ENCODE measurements at places on chromosomes 2 and 18.

DNA sequence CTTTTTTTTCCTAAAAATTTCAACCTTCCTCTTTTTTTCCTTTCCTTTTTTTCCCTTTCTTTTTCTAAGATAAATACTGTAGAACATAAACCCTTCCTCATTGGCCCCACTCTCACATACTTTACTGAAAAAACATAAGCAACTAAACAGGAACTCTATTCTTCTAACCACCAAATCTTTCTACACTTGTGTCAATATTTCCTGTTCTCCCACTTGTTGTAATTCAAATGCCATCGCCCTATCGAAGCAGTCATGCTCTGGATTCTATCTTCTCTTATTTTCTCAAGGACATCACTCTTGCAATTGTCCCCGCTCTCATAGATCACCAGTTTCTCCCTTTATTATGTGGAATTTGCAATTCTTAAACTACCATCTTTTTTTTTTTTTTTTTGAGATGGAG, 20.2 kb upstream of the SSB start:
- no peak for DNase-seq

DNA sequence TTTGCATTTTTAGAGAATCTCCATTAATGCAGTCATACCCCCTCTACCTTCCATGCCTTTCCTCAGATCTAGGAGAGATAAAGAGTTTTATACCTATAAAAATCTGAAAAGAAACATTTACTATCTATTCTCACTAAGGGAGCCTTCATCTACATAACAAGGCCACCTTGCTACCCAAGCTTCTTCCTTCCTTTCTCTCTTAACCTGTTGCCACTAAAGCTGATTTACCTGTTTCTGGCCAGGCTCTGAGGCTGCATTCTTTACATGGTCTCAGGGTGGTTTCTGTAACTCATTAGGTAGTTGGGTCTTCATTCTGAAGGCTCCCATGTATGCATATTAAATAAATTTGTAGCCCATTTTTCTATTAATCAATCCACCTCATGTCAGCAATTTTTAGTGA, 391.6 kb downstream of the DLGAP1 start:
- no peak for DNase-seq

GRCh38 chr18:26854292-26854881, 11.1 kb downstream of the AQP4 start:
- DNase-seq: no peak

DNA sequence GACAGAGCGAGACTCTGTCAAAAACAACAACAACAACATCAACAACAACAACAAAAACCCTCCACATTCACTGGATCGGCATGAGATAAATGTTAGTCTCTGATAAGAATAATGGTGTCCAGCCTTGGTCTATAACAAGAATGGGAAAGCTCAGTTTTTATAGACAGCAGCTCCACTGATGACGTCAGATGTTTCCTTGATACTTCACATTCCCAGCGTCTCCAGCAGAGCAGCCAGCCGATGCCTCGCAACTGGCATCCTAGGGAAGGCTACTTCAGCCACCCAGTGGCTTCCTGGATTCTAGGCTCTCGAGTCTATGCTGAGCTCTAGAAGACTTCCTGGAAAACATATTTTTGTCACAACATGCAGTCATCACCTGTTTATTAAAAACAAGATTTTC, 271.4 kb upstream of the SMIM21 start:
- DNase-seq: no peak

DNA sequence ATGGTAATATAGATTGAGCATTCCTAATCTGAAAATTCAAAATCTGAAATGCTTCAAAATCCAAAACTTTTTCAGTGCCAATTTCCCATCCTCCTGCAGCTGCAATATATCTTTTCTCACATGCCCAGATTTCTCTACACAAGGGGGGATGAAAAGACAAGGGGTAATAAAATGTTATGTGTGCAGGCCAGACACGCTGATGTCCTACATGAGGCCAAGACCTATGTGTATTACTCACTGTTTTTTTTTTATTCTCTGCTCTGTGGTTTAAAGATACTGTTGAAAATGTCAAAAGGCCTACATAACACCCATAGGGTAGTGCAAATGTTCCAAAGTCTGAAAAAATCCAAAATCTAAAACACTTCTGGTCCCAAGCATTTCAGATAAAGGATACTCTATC, 41.2 kb upstream of the CWC22 start:
- DNase-seq: peak; percentile 20

DNA sequence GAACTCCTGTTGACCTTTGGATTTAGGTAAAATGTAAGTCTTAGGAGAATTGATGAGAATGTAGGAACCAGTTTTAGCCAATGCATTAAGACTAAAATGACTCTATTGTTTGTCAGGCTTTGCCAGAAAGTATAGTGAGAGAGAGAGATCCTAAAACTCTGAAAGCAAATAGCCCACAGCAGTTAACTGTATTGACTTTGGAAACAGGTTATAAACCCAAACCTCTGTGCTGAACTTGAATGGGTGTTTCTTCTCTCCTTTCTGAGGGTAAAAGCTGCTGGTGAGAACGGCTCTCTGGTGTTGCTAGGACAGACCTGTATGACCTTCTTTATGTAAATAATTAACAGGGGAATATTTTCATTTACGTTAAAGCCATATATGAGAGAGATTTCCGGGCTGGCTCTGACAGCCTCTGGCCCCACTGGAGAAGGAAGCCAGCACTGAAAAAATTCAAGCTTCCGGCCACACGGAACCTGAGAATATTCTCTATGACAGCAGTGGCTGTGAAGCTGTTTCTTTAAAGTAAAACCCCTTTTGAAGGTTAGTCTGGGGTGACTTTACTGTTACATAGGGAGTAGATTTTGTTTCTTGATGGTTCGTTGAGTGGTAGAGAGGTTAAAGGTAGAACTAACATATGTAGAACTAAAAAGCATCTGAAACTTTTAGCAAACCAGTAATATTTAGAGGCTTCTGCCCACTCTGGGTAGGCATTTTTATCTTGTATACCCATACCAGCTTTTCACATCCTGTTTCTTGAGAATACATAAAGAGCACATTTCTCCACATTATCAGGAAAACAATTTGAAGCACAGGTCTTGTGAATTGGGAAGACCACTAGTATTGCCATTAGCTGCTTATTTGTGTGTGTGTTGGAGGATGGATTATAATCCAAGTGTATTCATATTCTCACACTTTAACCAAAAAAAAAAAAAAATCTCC, 123.8 kb downstream of the SPTBN1 start:
- DNase-seq: no peak

GRCh38 chr18:27599202-27599829, 414.2 kb upstream of the CHST9 start:
- DNase-seq: peak; percentile 38

DNA sequence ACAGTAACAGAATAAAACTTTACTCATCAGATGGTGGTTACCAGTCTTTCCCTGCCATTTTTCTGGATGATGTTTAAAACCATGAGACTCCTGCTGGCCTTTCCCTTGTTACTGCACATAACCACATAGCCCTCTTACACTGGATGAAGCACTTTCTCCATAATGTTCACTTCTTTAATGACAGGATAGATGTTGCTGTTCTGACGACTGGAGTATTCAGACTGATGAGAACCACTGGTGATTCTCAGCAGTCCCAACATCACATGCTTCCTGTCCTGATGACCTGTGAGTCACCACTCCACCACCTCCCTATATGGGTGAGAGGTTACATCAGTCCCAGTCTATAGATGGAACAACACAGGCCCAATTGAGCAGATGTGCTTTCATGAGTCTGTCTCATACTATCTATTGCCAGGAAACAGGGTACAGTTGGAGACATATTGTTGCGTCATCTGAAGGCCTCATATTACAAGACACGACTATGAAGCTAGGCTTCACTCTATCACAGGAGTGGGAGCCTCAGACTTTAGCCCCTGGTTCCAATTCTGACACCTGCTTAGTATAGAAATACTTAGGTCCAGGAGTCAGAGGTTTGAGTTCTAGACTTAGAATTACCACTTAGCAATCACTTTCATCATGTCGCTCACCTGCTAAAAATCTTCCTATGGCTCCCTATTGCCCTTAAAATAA, 145.7 kb upstream of the KLF7 start:
- DNase-seq: peak; percentile 97

GRCh38 chr2:235115521-235115920, 163.7 kb downstream of the SH3BP4 start:
- DNase-seq: no peak

Data from fibroblast of skin of right quadriceps (primary cell).